ENCODE measurements at places on chromosomes 4 and X.

- DNase-seq, result no peak
- peaks cover 5% of the 10 kb centered on the region for H3K36me3 ChIP-seq
- no peak overlapping the region for H3K4me3 ChIP-seq
- peaks cover 82% of the 10 kb centered on the region for H3K4me1 ChIP-seq
- no peaks in the 10 kb centered on the region for H3K27me3 ChIP-seq
These were observed 26.7 kb downstream of the CTBP1 start for GRCh38 chr4:1222036-1222789.

DNA sequence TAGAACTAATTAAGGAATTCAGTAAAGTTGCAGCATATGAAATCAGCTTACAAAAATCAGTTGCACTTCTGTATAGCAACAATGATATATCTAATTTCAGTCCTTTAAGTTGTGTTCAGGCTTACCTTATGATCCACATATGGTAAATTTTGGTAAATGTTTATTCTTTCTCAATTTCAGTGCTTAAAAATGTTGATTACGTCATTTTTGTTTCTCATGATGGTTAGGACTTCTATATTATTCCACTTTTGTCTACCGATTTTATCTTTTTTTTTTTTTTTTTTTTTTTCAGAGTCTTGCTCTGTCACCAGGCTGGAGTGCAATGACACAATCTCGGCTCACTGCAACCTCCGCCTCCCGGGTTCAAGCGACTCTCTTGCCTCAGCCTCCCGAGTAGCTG, 40.7 kb upstream of the SLC6A14 start:
- H3K27me3 ChIP-seq, result no peaks in the 10 kb centered on the region
- no peak overlapping the region for H3K27ac ChIP-seq
- no peaks in the 10 kb centered on the region for H3K4me1 ChIP-seq
- H3K4me3 ChIP-seq, result no peak overlapping the region
- no peaks in the 10 kb centered on the region for H3K36me3 ChIP-seq
- no peak for DNase-seq

- no peaks in the 10 kb centered on the region for H3K36me3 ChIP-seq
- no peak overlapping the region for H3K4me3 ChIP-seq
- DNase-seq, result no peak
- no peak overlapping the region for H3K27ac ChIP-seq
- H3K27me3 ChIP-seq, result peaks cover 66% of the 10 kb centered on the region
- peaks cover 56% of the 10 kb centered on the region for H3K4me1 ChIP-seq
These were observed 932 bp upstream of the LEF1 start for GRCh38 chr4:108169664-108170063.

- no peaks in the 10 kb centered on the region for H3K36me3 ChIP-seq
- no peaks in the 10 kb centered on the region for H3K4me1 ChIP-seq
- no peak overlapping the region for H3K27ac ChIP-seq
- DNase-seq, result no peak
- H3K27me3 ChIP-seq, result no peaks in the 10 kb centered on the region
- H3K4me3 ChIP-seq, result no peak overlapping the region
These were observed 271.0 kb upstream of the ARSJ start for GRCh38 chr4:114250439-114250891.

GRCh38 chr4:186150926-186151325, 40.4 kb upstream of the CYP4V2 start:
- H3K36me3 ChIP-seq, result no peaks in the 10 kb centered on the region
- no peak overlapping the region for H3K4me3 ChIP-seq
- no peaks in the 10 kb centered on the region for H3K4me1 ChIP-seq
- no peak for DNase-seq
- no peak overlapping the region for H3K27ac ChIP-seq
- peaks cover 1% of the 10 kb centered on the region for H3K27me3 ChIP-seq

DNA sequence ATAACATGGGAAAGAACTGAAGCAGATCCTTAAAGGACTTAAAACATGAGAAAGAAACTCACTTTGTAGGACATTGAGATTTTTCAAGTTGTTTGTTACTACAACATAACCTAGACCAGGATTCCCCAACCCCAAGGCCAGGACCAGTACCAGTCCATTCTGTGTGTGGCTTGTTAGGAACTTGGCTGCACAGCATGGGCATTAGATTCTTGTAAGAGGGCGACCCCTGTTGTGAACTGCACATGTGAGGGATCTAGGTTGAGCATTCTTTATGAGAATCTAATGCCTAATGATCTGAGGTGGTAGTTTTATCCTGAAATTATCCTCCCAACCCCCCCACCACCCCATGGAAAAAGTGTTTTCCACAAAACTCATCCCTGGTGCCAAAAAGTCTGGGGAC, 566.1 kb downstream of the KCTD8 start:
- H3K4me1 ChIP-seq, result no peaks in the 10 kb centered on the region
- no peak overlapping the region for H3K4me3 ChIP-seq
- no peaks in the 10 kb centered on the region for H3K36me3 ChIP-seq
- no peak overlapping the region for H3K27ac ChIP-seq
- no peak for DNase-seq

DNA sequence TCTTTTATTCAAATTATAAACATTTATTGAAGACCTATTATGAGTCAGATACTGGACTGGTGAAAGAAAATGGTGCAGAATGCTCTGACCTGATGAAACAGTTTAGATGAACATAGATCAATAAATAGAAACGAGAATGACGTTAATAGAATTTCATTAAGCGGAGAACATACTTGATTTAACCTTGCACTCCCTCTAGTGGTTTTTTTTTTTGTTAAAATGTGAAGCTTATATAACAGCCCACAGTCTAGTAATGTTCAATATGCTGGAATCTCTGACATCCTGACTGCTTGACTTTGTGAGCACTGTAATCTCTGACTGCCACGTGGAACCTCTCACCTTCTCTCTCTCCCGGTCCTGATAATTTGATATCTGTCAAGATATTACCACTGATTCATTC, 32.3 kb downstream of the HDAC8 start:
- H3K4me3 ChIP-seq, result no peak overlapping the region
- H3K27me3 ChIP-seq, result no peaks in the 10 kb centered on the region
- no peaks in the 10 kb centered on the region for H3K36me3 ChIP-seq
- H3K27ac ChIP-seq, result no peak overlapping the region
- no peaks in the 10 kb centered on the region for H3K4me1 ChIP-seq

DNA sequence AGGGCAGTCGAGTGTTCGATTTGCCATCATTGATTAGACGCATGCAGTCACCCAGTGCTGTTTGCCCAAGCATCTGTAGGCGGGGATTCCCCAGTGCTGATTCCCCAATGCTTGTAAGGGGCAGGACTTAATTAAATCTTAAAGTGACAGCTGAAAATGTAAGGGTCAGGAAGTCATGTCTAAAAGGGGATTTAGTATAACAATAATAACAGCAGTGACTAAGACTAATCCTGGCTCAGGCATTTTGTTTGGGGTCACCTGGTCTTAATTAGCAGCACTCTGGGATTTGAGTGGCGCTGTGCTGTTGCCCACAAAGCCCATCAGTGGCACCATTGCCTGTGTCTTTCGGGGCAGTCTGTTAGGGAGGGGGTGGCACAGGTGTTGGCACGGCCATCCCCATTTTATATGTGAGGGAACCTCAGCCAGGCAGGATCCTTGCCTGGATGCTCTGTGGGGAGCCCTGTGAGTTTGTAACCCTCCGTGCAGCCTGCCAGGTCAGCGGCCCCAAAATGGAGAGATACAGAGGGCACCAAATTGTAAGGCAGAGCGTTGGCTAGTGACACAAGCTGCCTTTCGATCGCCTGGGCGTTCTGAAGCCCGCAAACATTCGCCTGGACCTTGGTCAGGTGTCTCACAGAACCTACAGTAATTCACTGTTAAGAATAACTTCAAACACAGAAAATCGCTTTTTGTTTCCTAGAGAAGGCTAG, 146.7 kb downstream of the TBL1X start:
- H3K27ac ChIP-seq, result no peak overlapping the region
- H3K4me3 ChIP-seq, result no peak overlapping the region
- no peaks in the 10 kb centered on the region for H3K27me3 ChIP-seq
- H3K4me1 ChIP-seq, result no peaks in the 10 kb centered on the region

GRCh38 chr4:175824076-175824475, 12.0 kb upstream of the GPM6A start:
- H3K27me3 ChIP-seq, result no peaks in the 10 kb centered on the region
- H3K27ac ChIP-seq, result no peak overlapping the region
- H3K36me3 ChIP-seq, result no peaks in the 10 kb centered on the region
- H3K4me1 ChIP-seq, result no peaks in the 10 kb centered on the region
- no peak overlapping the region for H3K4me3 ChIP-seq

DNA sequence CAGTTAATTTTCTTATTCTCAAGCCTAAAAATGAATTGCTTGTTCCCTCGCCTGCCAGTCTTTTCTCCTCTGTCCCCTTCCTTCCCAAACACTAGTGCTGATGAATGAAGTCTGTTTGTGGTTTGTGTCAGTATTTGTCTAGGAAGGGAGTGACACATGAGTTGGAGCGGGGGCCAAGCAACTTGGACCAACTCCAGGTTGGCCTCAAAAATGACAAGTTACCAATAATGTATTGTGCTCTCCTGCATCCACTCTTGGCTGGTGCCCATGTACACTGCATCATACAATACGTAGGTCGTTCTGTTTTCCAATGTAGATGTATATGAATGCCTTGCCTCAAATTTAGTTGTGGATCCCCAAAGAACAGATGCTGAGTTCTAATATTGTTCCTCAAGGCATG, 223.0 kb upstream of the GPC4 start:
- no peaks in the 10 kb centered on the region for H3K4me1 ChIP-seq
- H3K4me3 ChIP-seq, result no peak overlapping the region
- DNase-seq, result no peak
- H3K27me3 ChIP-seq, result peaks cover 4% of the 10 kb centered on the region

DNA sequence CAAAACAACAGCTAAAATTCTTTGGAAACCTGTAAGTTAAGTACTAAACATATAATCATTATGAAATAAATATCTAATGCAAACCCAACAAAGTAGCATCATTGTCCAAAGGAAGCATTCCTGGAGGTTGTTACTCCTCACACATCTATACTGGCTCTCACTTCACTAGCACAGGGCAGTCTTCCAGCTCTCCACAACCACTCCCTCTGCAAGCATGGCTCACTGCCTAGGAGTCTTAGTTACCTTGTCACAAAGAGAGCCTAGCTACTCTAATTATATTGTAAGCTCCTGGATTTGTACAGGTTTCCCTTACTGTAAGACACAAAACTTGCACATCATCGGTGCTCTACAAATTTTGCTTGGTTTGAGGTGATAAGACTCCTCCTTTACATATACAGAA, 76.1 kb downstream of the AMMECR1 start:
- H3K4me1 ChIP-seq, result no peaks in the 10 kb centered on the region
- no peak overlapping the region for H3K27ac ChIP-seq
- H3K36me3 ChIP-seq, result no peaks in the 10 kb centered on the region
- no peaks in the 10 kb centered on the region for H3K27me3 ChIP-seq
- no peak overlapping the region for H3K4me3 ChIP-seq

GRCh38 chr4:42306221-42307109, 90.8 kb upstream of the SHISA3 start:
- H3K36me3 ChIP-seq, result no peaks in the 10 kb centered on the region
- H3K4me3 ChIP-seq, result no peak overlapping the region
- H3K4me1 ChIP-seq, result no peaks in the 10 kb centered on the region

GRCh38 chr4:69727426-69727825, 33.0 kb downstream of the SULT1B1 start:
- H3K27me3 ChIP-seq, result no peaks in the 10 kb centered on the region
- H3K36me3 ChIP-seq, result no peaks in the 10 kb centered on the region
- no peak overlapping the region for H3K4me3 ChIP-seq
- no peak for DNase-seq
- H3K4me1 ChIP-seq, result no peaks in the 10 kb centered on the region

DNA sequence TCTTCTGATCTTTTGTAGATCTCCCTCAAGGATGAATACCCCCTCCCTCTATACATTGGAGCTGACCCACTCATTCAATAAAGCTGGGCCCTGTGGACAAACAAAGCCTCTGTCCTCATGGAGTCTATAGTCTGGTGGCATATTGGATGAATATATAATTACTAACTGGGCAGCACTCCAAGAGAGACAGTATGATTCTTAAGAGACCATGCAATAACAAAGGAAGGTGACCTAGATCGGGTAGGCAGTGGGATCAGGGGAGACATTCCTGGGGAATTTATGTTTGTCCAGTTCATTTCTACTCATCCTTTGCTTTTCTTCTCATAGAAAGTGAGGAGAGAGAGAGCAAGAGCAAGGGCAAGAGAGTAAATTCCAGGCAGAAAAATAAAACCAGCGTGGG, 23.5 kb upstream of the CXCL13 start:
- peak overlapping the region; percentile 61 for H3K27ac ChIP-seq
- H3K4me3 ChIP-seq, result no peak overlapping the region
- H3K27me3 ChIP-seq, result no peaks in the 10 kb centered on the region
- H3K4me1 ChIP-seq, result no peaks in the 10 kb centered on the region

GRCh38 chr4:26766141-26766540, 94.5 kb upstream of the STIM2 start:
- H3K27me3 ChIP-seq, result no peaks in the 10 kb centered on the region
- no peak for DNase-seq
- peak overlapping the region; percentile 34 for H3K27ac ChIP-seq

DNA sequence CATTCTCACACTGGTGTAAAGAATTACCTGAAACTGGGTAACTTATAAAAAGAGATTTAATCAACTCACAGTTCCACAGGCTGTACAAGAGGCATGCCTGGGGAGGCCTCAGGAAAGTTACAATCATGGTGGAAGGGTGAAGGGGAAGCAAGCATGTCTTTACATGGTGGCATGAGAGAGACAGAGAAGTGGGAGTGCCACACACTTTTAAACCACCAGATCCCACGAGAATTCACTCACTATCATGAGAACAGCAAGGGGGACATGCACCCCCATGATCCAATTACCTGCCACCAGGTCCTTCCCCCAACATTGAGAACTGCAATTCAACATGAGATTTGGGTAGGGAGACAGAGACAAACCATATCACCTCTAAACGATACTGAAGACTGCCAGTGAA, 23.0 kb downstream of the EPGN start:
- no peak for DNase-seq
- no peak overlapping the region for H3K4me3 ChIP-seq
- H3K27me3 ChIP-seq, result no peaks in the 10 kb centered on the region
- no peak overlapping the region for H3K27ac ChIP-seq
- H3K36me3 ChIP-seq, result no peaks in the 10 kb centered on the region
- H3K4me1 ChIP-seq, result no peaks in the 10 kb centered on the region

DNA sequence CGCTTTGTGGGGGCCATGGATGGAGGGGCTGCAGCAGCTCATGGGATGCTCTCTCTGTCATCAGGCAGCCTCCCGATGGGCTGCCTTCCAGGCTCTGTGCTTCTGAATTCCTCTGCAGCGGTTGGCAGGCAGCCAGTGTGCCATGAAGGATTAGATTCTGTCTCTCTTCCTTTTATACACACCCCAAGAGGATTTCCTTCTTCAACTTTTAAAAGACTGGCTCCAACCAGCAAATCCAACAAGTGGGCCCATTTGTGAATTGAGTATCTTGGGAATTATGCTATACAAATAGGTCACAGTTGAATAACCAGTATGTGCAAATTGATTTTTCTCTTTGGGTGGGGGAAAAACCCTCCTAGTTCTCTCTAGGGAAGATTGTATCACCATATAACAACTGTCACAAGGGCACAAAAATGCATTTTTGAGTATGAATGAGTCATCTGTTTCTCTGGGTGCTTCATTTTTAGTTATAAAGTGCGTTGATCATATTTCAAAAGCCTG, 96.8 kb upstream of the FAT1 start:
- H3K4me1 ChIP-seq, result no peaks in the 10 kb centered on the region
- H3K27ac ChIP-seq, result no peak overlapping the region
- no peaks in the 10 kb centered on the region for H3K36me3 ChIP-seq
- no peaks in the 10 kb centered on the region for H3K27me3 ChIP-seq
- no peak overlapping the region for H3K4me3 ChIP-seq
- no peak for DNase-seq

GRCh38 chrX:140022482-140022881, 57.2 kb upstream of the CXorf66 start:
- DNase-seq, result no peak
- no peaks in the 10 kb centered on the region for H3K4me1 ChIP-seq
- no peak overlapping the region for H3K4me3 ChIP-seq
- H3K36me3 ChIP-seq, result no peaks in the 10 kb centered on the region
- no peaks in the 10 kb centered on the region for H3K27me3 ChIP-seq
